ENCODE measurements at places on chromosomes 16 and 17.
A peak's percentile ranks its signal among the peaks of the same experiment; 100 is the strongest.

DNA sequence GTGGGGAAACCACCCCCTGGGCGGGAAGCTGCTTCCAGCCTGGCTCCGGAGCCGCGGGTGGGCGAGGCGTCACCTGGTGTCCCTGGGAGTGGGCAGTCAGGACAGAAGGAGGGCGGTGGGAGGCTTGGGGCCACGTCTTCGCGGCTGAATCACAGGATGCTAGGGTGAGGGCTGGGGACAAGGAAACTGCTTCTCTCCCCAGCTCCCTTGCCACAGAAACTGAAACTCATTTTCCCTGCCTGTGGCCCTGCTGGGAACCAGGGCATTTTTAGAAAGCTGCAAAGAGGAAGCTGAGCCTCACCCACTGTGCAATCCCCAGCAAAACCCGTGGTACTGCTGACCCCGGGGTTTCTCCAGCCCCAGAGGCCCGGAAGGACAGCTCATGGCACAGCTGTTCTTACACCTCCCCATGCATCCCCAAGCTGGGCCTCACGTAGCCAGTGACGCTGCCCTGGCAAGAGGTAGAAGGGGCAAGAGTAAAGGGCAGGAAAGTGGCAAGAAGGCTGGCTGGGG lies 8.2 kb downstream of the RHBDF2 start:
- DNase-seq: no peak

GRCh38 chr16:51535591-51535990 lies 384.5 kb upstream of the SALL1 start:
- DNase-seq: no peak

GRCh38 chr17:44466339-44466738 lies 36.9 kb downstream of the GPATCH8 start:
- no peak for DNase-seq

DNA sequence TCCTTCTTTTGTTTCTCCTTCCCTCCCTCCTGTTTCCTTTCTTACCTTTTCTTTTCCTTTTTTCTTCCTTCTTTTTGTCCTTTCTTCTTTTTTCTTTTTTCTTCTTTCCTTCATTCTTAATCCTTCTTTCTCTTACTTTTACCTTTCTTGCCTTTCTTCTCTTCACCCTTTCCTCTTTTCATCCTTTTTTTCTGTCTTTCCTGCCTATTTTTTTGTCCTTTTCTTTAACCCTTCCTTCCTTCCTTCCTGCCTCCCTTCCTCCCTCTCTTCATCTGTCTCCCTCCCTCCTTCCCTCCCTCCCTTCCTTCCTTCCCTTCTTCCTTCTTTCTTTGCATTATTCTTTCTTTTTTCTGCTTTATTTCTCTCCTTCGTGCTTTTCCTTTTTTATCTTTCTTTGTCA lies 160.7 kb downstream of the AXIN2 start:
- DNase-seq: no peak

DNA sequence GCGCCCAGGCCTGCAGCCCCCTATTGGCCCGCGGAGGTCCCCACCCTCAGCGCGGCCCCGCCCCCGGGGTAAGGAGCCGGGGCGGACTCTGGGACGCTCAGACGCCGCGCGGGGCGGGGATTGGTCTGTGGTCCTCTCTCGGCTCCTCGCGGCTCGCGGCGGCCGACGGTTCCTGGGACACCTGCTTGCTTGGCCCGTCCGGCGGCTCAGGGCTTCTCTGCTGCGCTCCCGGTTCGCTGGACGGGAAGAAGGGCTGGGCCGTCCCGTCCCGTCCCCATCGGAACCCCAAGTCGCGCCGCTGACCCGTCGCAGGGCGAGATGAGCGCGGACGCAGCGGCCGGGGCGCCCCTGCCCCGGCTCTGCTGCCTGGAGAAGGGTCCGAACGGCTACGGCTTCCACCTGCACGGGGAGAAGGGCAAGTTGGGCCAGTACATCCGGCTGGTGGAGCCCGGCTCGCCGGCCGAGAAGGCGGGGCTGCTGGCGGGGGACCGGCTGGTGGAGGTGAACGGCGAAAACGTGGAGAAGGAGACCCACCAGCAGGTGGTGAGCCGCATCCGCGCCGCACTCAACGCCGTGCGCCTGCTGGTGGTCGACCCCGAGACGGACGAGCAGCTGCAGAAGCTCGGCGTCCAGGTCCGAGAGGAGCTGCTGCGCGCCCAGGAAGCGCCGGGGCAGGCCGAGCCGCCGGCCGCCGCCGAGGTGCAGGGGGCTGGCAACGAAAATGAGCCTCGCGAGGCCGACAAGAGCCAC lies at the start of gene NHERF1:
Gene NHERF1 (plus strand): TSS at position 100 of the 750 bp plus-strand sequence. CDS start 219 bp downstream, at position 319.
- peak; percentile 89 for DNase-seq

GRCh38 chr16:4591706-4592470 lies 22.8 kb downstream of the UBALD1 start:
- no peak for DNase-seq

DNA sequence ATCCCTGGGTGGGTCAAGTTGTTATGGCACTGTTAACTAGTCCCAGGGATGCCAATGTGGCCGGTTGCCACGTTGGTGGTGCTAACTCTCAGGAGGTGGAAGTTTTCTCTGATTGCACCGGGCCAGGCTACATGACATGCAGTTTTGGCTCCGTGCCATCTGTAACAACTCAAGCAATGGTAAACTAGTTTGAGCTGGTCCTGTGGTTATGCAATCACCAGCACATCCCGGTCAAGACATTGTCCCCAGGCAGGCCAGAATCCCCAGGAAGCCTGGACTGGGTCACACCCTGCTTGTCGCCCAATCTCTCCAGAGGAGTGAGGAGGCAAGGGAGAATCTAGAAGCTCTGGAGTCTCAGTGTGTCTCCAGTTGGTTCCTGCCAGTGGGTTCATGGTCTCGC lies 10.1 kb upstream of the CCL17 start:
- DNase-seq: no peak

DNA sequence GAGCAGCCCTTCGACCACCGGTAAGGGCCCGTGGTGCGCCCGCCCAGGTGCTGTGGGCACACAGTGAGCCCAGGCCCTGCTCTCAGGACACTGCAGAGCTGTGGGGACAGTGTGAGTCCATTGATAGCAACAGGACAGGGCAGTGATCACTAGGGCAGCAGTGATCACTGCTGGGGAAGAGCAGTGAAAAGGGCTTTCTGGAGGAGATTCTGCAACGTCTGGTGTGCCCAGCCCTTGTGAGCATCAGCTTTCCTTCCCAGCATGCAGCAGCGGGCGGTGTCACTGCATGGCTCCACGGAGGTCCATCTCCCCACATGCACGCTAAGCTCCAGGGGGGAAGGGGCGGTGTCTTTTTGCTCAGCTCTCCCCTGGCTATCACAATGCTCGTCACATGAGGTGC lies 32.1 kb downstream of the MAP1LC3B start:
- DNase-seq: no peak

- no peak for DNase-seq
Measured at GRCh38 chr17:62948370-62948769, 17.7 kb upstream of the TANC2 start.

GRCh38 chr16:53433509-53433908 lies 762 bp upstream of the RBL2 start:
- no peak for DNase-seq

- DNase-seq: peak; percentile 55
Measured at GRCh38 chr17:42531455-42532354, 4.3 kb upstream of the NAGLU start.

GRCh38 chr17:27345141-27345904 lies 51.4 kb downstream of the WSB1 start:
- DNase-seq: peak; percentile 52

DNA sequence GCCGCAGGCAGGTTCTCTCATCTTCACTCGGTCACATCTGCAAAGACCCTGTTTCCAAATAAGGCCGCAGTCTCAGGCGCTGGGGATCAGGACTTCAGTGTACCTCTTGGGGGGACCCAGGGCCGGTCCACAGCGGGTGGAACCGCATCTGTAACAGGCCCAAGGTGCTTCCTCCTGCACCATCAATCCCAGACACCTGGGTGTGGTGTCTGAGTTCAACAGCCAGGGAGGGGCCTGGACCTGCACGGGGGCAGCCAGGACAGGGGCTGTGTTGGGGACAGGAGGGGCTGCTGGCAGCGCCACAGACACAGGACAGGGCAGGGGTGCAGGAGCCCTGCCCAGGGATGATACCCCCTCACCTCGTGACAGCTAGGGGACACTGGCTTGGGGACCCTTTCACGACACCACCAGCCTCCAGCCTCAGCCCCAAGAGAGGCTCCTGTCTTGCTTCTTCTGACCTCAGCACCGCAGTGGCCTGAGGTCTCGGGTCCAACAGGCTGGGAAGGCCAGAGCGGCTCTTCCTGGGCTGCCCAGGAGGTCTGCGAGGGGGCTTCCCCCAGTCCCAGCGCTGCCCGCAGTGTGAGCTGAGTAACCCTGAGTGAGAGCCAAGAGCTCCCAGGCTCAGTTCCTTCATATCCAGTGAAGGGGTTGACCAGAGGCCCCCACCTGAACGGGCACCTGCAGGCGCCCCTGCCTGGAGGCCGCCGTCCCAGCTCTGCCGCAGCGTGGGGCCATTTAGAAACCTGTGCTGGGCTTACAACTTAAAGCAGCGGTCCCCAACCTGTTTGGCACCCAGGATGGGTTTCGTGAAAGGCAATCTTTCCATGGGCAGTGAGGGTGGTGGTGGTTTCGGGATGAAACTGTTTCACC lies 30.7 kb upstream of the BAHCC1 start:
- DNase-seq: no peak

DNA sequence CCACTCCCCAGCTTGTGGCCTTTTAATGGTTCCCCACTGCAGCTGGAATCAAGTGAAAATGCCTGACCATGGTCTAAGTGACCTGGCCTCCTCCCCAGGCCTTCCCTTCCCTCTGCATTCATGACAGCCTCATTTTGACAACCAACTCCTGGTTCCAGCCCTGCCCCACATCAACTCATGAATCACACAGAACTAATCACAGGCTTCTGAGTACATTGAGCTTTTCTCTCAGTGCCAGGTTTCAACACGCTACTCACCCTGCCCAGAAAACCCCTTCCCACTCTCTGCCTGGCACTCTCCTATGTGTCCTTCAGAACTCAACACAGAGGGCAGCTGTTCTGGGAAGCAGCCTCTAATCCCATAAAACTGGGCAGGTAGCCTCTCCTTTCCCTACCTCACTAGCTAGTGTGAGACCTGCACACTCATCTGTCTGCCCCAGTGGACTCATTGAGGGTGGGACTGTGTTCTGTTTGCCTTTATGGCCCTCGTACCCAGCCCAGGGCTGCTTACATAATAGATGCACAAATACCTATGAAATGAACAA lies 313.6 kb downstream of the GRIN2A start:
- DNase-seq: no peak

DNA sequence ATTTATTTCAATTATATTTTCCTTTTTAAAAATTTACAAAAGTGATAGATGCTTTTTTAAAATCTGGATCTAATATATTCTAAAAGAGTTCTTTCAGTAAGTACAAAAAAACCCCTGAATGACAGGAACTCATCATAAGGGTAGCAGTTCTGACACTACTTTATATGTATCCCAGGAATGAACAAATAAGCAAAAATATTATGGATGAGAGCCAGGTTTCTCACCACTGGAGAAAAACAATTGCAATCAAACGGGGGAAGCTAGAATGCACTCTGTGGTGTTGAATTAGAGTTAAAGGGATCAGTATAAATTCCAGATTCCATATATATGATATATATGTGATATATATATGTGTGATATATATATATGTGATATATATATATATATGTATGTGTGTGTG lies 23.2 kb upstream of the NDRG4 start:
- no peak for DNase-seq

DNA sequence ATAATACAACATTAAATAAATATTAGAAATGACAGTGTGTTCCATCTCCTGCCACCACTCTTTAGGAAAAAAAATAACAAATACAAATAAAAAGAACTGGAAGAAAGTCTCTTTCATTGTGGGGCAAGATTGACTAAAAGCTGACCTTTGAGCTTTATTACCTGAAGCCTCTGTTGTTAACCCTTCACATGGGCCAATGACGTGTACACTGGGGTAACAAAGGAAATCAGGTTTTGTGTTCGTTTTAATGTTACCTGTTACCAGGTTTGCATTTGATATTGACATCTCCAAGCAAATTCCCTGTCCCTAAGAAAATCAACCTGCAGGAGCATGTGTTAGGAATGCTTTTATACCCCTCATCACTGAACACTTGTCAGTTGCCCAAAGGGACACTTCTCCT lies 39.0 kb downstream of the NLK start:
- DNase-seq: no peak

DNA sequence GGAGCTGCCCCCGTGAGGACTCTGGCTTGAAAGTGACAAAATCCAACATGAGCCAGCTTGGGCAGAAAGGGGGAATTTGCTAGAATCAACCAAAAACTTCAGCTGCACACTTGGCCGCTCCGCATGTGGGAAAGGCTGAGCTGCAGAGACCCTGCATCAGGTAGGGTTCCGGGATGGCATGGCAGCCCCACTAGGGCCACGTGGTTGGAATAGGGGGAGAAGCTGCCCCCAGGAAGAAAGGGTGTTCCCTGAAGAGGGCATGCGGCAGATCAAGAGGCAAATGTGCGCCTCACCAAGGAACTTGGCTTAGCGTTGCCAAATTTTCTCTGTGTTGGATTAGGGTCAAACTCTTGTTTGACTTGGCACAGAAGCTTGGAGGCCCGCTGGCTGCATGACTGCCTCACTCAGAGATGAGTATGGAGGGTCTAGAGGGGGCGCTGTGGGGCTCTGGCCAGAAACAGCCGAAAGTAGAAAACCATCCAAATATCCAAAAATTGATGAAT lies 29.2 kb upstream of the WFIKKN2 start:
- no peak for DNase-seq

DNA sequence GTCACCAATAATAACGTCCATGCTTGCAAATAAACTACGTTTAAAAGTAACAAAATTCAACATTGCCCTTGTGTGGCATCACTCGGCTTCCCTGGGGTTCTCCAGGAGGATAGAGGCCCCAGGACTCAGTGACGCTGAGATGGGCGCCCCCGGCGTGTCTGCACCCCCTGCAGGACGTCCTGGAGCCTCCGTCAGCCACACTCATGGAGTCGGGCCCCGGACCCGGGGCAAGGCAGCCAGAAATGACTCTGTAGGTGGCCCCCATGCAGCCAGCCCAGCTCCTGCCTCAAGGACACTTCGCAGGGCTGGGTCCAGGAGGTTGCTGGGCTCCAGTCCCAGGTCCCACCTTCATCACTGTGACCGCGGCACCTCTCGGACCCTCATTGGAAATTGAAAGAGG lies 16.6 kb upstream of the ACSF3 start:
- DNase-seq: no peak

- DNase-seq: peak; percentile 76
Measured at GRCh38 chr17:81833160-81833920, at the start of gene MCRIP1. Gene MCRIP1, minus strand, starts transcription at chr17:81833291. Its CDS starts 8,785 bp downstream, at chr17:81824506.

- no peak for DNase-seq
Measured at GRCh38 chr17:59160157-59161025, 4.8 kb downstream of the PRR11 start.

DNA sequence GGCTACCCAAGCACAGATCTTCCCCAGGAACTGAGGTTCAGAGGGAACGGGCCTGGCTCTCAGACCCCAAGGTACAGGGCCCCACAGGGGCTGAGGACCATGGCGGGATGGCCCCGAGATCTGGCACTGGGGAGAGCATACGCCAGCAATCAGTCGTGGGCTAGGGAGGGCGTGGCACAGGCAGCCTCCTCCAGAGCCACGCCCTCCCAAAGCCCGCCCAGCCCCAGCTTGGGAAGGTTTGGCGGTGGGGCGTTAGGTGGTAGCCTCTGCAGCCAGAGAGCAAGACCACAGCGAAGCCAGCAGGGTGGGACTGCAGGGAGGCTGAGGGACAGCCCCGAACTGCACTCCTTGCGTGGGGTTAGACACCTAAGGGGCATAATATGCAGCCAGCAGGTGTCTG lies 11.6 kb downstream of the WNT9B start:
- no peak for DNase-seq

- no peak for DNase-seq
Measured at GRCh38 chr16:67773099-67773498, 33.3 kb downstream of the RANBP10 start.

Measured in dorsolateral prefrontal cortex (tissue), 122 donors.